ENCODE measurements at places on chromosomes 12 and 14.

DNA sequence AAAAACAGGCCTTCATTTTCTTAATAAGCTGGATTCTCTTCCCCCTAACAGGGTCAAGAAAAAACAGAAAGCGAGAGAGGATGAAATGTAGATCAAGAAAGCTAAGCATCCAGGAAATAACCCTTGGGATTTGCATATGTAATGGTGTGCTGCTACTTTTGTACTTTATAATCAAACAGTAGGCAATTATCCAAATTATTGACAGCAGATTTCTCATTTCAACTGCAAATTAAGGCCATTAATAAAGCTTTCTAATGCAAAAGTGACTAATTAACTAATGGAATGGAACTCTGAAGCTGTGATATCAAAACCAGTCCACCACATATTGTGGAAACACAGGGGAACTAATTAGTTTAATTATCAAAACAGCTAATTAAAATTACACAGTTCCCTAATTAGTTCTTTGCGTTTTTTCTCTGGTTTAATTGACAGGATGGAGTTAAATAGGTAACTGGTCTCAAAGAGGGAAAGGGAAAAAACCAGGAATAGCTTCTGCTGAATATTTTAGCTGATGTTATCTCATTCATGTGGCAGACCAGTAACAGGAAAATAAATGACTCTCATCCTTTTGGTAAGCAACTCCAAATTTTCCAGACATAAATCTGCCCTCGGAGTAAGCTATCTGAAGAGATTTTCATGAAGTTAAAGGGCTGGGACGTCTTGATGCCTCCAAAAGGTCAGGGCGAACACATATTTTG, 182.7 kb upstream of the LMO3 start:
- no peak for DNase-seq

DNA sequence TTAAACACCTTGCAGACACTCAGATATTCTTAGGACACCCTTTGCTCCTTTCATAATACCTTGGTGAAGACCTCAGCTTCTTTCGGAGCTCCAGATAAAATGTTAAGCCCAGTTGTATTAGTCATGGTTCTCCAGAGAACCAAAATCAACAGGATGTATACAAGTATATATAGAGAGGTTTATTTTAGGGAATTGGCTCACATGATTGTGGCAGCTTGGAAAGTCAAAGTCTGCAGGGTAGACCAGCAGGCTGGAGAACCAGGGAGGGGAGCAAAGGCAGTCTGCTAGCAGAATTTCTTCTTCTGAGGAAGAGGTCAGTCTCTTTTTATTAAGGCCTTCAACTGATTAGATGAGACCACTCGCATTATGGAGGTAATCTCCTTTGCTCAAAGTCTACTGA, 6.9 kb upstream of the IGF1 start:
- DNase-seq = no peak

- DNase-seq = no peak
These were observed 83.0 kb downstream of the TTC7B start for GRCh38 chr14:90733139-90733808.

DNA sequence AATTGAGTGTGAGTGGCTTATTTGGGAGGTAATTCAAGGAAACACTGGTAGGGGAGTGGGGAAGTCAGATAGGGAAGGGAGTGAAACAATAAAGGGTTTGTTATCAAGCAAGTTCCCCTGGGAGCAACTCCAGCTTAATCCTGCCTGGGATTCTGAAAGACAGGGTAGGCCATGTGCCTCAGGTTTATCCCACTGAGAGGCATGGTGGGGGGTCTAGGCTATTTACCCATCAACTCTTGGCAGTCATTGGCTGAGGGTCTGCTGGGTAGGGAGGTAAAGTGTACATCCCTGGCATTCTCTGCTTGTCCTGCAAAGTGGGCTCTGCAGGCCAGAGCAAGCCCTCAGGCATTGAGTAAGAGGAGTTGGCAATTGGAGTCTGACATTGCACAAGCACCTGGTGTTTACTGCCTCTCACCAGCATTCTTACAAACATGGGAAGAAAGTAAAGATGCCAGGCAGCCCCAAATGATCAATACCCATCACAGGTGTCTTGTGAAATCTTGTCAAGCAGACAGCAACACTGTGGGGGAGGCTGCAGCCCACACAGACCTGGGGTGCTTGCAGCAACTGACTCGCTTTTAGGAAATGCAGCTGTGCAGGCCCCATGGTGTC, 169.3 kb downstream of the KTN1 start:
- DNase-seq = no peak

- DNase-seq = no peak
These were observed 4.1 kb downstream of the LRIG3 start for GRCh38 chr12:58916161-58916621.

- DNase-seq = no peak
These were observed at the start of gene MTA1 for GRCh38 chr14:105419195-105420091. TSS of gene MTA1 (plus strand) at chr14:105419827. CDS start at chr14:105420036, 209 bp downstream.

DNA sequence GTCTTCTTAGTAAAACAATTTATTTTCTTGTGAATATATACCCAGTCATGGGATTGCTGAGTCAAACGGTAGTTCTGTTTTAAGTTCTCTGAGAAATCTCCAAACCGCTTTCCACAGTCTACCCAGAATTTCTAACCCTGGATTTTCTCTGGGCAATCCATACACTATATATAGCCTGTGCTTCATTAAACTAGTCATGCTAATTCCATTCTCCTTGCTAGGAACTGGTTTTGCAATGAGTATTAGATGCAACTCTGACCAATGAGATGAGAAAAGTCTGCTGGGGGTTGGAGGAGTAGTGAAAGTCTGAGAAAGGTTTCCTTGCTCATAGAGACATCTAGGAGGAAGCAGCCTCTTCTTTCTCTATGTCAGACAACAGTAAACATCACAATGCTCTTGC, 196.1 kb upstream of the CDKN3 start:
- DNase-seq = no peak

- DNase-seq = no peak
These were observed 343.0 kb downstream of the BCAT1 start for GRCh38 chr12:24605916-24606315.

DNA sequence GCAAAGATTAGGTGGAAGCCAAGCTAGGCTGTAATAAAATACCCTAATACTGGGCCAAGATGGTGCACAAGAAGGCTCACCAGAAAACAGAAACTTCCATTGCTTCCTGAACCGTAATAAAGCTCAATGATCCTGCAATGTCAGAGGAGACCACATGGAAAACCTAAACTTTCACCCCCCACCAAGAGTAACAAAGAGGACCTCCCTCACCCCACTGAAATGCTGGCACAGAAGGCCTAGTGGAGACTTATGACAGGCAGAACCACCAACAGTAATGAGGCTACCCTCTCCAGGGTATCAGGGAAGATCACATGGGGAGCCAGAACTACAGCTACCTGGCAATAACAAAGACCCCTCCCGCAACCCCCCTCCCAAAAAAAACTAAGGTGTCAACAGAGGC, 43.1 kb downstream of the CEP83 start:
- DNase-seq = no peak

DNA sequence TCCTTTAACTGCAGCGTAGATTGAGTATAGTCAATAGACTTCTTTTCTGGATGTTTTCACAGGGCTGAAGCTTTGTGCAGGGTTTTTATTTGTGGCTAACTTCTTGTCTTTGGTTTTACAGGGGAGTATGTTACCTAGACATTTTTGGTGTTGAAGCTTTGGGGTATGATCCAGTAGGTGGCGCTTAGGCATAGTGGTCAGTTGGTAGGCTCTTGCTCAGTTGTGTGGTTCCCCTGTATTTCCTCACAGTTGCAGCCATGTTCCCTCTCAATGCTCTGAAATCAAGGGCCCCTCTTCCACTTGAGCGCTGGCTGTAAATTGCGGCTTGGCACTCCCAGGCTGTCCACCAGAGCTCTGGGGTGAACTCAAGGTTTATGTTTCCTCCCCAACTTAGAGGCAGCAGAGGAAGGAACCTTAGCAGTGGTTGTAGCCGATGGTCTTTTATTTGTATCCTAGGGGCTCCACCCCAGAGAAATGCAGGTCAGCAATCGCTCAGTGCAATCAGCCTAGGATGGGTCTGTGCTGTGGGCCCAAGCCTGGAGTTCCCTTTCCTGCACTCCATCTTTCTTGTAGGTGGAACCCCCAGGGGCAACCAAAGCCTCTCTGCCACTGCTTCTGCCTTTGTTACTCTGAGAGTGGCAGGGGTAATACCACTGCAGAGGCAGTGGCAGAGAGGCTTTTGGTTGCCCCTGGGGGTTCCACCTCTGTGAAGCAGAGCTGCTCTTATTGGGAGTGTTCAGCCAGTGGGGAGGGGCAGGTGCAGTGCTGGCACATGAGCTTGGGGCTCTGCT, 55.1 kb downstream of the CMAS start:
- DNase-seq = peak; percentile 4

DNA sequence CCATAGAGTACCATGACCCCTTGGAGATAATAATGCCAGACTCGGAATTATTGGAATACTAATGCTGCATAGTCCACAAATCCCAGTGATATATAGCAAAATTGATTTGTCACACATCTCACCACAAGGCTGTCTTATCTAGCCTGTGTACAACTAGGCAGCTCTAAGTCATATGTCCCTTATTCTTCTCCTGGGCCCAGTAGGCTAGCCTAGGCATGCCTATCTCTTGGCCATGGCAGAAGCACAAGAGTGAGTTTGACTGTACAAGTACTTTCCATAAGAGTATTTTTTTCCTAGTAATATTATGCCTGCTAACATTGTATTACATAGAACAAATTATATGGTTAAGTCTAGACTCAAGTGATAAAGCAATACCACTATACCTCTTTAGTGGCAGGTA, 1122.1 kb upstream of the SEL1L start:
- no peak for DNase-seq

DNA sequence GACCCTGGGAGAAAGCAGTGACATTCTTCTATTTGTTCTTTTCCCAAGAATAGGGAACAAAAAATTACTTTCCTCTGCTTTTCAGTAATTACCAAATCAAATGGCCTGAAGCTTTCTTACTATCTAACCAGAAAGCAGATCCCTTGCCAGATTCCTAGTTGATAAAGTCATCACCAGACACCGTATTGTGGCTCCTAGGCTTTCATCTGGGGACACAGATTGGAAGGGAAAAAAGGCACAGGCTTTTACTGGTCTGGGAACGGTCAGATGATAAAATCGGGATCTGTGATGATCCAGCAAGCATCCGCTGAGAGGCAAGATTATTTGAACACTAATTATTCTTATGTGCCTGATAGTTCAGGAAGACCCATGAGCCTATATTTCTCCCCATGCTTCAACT, 79.1 kb upstream of the BCL2L14 start:
- DNase-seq = no peak
